ENCODE measurements at places on chromosomes 7 and 10. TPM values are rescaled to one million over a fixed set of nuclear protein-coding genes. Genes with fewer than 3 reads are reported as not detected.

The LSM8 gene
- 48.1 TPM for total RNA-seq

The ACTR3C gene
- total RNA-seq: 5.8 TPM

DNA sequence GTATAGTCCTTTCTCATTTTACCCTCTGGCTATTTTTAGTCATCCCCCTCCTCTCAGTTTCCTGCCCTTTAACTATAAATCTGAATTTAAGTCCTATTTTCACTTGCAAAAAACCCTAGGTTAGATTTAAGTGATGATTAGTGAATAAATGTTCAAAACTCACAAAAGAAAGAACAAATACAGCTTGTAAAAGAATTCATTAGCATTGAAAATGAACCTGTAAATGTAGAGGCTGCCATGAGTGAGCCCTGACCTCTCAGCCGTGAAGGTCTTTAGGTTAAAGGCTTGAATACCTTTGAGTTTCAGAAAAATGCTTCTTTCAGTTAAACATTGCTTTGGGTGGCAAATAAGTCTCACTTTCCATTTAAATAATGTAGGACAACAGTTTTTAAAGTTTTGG lies 2.0 kb upstream of the SLC16A12 start:
- peaks cover 37% of the 10 kb centered on the region for H3K27me3 ChIP-seq
- no peak overlapping the region for H3K27ac ChIP-seq
- H3K36me3 ChIP-seq: no peaks in the 10 kb centered on the region

DNA sequence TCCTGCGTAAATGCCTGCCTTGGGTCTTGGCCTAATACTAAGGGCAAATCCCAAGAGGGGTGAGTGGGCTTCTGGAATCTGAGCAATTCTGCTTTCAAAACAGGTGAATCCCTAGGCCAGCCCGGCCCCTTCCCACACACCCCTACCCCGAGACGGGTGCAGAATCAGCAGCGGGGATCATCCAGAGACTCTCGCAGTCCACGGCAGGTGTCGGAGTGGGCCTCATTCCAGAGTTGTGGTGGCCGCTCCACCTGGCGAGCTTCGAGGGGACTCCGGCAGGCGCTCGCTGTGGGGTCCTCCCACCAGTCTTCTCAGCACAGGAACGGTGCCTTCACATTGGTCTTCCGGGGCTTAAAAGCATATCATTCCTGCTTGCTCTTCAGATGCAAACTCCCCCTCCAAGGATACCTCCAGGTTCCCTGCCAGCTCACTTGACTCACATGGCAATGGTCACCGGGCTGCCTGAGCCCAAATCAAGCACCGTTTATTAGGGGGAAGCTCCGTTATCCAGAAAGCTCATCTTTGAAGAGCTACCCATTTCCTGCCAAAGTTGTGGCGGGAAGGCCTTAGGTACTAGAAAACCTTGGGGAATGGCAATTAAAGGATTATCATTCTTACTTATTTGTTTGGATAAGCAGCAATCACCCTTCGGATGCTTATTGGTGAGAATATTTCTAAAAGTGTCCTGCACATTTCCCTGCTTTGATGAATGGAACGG lies 67.6 kb downstream of the PRKAG2 start:
- no peak overlapping the region for H3K4me3 ChIP-seq
- H3K27me3 ChIP-seq: peaks cover 5% of the 10 kb centered on the region
- DNase-seq: no peak
- peaks cover 24% of the 10 kb centered on the region for H3K4me1 ChIP-seq

Measured in spinal cord (tissue), 10 donors.